NCI-H510A (cell line): ENCODE measurements at places on chromosomes 5 and 9.

GRCh38 chr9:124132671-124133147 lies 121.1 kb downstream of the LHX2 start:
- DNase-seq, result no peak

- no peak for DNase-seq
These were observed 151.6 kb downstream of the MACIR start for GRCh38 chr5:103410172-103410571.

GRCh38 chr5:64707191-64707590 lies 16.9 kb downstream of the SHISAL2B start:
- DNase-seq, result no peak

- no peak for DNase-seq
These were observed 559 bp downstream of the SLC38A9 start for GRCh38 chr5:55711507-55712022.

- DNase-seq, result no peak
These were observed 122.6 kb upstream of the KLF4 start for GRCh38 chr9:107612136-107612535.

- no peak for DNase-seq
These were observed 405.9 kb upstream of the DAP start for GRCh38 chr5:11166923-11167322.

- no peak for DNase-seq
These were observed 181.5 kb upstream of the PIK3R1 start for GRCh38 chr5:68033961-68034571.

- DNase-seq, result no peak
These were observed 746.7 kb upstream of the TYRP1 start for GRCh38 chr9:11946531-11946930.

DNA sequence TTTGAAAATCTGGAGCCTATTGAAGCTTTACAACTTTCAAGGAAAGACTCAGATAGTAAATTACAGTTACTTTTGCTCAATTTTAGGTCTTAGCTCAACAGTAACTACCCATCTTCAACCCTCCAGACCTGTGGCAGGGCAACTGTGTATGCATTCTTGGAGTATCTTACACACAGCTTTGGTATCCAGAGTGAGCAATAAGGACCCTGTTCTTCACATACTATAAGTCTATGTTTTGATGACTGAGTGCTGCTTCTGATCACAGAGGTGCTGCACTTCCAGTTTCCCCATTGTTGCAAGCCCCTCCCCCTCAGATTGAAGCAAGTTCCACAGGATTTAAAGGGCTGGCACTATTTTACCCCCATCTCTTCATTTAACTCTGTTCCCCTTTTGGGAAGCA lies 737.4 kb upstream of the GRAMD2B start:
- DNase-seq, result no peak

- no peak for DNase-seq
These were observed 35.7 kb downstream of the NACC2 start for GRCh38 chr9:136059321-136059791.

- DNase-seq, result no peak
These were observed 24.2 kb downstream of the STC2 start for GRCh38 chr5:173303878-173304590.

DNA sequence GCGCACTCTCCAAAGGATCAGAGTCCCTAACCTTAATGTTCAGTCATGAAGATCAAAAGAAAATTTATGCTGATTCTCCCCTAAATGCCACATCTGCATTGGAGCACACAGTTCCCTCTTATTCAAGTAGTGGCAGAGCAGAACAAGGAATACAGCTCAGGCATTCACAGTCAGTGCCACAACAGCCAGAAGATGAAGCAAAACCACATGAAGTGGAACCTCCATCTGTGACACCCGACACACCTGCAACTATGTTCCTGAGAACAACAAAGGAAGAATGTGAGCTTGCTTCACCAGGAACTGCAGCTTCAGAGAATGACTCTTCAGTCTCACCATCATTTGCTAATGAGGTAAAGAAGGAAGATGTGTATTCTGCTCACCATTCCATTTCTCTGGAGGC lies 40.0 kb downstream of the CMYA5 start:
- DNase-seq, result no peak

DNA sequence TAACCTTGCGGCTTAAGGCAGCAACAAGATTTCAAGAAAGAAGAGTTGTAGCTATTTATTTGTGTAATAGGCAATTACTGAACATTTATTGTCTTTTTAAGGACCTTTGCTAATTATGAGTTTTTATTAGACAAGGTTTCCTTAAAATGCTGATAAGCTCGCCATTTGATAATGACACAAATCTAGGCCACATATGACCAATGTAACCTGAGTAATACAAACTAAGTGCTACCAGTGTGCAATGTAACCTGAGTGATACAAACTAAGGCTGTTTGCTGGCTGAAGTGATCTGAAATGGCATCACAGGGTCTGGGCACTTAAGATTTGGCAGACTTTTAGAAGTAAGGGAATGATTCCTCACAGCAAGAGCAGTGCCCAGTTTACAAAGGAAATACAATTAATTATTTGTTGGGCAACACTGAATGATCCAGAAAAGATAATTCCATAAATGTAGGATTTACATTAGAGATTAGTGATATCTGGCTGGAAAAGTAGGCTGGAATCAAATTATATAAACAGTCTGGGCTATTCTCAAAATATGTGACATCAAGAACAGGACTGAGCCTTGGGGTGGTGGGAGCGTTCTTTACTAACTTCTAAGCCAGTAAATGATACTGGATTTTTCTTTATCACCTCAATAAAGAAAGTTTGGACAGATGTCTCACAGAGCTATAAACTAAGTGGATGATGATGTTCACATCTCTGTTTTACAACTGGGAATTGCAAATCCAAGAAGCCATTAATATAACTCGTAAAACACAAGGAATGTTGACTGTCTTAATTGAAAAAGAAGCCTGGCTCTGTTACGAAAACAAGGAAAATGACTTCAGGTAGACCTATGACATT lies 54.8 kb downstream of the MRPS27 start:
- no peak for DNase-seq

DNA sequence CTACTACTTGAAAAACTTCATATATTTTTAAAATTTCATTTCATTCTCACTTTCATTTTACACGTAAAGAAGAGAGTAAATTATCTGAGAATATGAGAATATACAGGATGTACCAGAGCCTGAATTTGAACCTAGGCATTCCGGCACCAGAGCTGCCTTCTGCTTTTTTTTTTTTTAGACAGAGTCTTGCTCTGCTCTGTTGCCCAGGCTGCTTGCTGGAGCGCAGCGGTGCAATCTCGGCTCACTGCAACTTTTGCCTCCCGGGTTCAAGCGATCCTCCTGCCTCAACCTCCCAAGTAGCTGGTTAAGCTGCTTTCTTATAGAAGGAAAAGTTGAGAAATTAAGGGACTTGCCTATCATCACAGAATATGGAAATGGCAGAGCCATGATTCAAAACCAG lies 540.1 kb downstream of the EBF1 start:
- no peak for DNase-seq

GRCh38 chr5:31268256-31268655 lies 74.8 kb downstream of the CDH6 start:
- no peak for DNase-seq

DNA sequence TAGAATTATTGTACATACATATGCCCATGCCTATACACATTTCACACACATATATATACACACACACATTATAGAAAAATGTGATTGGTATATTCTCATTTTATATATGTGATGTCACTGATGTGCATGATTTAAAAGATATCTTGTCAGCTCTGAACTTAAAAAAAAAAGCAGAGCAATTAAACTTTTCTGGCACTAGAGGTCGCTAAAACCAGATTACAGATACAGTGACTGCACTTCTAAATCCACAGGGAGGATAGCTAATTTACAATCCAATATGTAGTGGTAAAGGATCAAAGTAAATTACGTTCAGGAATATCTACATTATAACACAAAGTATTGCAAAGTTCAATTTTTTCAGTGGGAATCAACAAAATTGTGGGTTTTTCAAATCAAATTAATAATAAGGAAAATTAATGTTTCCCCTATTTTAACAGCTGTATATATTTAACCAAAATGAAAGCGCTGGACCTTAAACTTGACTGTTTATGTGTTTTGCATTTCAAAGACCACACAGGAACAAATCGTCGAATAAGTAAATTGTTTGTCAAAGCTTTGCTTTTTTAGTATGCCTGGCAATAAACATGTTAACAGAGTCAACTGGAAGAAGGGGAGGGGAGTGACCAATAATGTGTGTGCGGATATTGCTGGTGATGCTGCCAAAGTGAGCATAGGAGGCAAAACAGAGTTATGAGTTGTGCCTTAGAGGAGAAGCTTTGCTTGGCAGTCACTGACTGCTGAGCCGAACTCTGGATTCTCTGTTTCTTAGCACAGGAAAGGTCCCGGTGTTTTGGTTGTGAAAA lies 1201.4 kb upstream of the C9orf72 start:
- DNase-seq, result no peak

GRCh38 chr5:53642061-53642460 lies 81.6 kb downstream of the NDUFS4 start:
- DNase-seq, result no peak

- DNase-seq, result no peak
These were observed 313.0 kb downstream of the CETN3 start for GRCh38 chr5:90096415-90097081.

- DNase-seq, result no peak
These were observed 38.7 kb upstream of the CDKN2AIPNL start for GRCh38 chr5:134450374-134450773.

- DNase-seq, result no peak
These were observed 720 bp downstream of the TUSC1 start for GRCh38 chr9:25677301-25678146.

DNA sequence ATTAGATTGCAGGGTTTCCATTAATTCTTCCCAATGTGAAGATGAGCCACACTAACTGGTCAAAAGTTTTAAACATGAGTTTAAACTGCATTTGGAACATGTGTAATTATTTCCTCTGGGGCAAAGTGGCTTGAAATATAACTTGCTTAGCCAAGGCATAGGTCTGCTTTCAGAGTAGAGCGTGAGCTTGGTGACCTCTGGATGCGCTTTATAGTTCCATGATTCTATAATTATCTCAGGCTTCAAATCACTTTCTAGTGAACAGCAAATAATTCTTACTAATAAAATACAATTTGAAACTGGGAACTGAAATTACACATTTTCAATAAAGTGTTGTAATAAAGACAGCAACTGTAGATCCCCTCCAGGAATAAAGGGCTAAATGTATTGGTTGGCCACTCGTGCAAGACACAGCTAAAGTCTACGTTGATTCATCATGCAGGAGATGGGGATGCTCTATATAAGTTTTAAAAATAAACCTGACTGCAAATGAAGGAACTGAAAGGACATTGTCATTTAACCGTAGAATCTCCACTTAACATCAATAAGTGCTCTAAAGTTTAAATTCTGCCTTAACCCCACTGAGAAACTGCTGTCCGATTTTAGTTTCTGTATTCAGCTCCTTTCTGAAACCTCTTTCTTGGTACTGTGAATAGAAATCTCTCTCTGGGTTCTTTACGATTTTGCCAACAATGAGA lies 460.0 kb downstream of the PSAT1 start:
- DNase-seq, result no peak

DNA sequence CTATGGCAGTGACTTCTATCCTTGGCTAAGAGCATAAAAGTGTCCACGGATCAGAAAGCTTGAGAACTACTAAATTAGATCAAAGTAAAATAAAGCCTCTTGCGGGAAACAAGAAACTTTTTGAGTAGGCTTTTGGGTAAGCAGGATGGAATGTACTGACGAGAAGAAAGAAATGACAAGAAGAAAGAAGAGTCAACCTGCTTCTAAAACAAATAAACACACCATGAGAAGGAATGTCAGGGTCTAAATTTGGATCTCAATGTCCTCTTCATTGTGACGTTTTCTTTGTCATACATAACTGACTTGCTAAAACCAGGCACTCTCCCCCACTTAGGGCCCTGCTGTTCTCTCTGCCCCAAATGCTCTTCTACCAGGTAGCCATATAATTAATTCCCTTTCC lies 290.1 kb upstream of the PTGER4 start:
- no peak for DNase-seq

- DNase-seq, result no peak
These were observed 222.5 kb upstream of the IL12B start for GRCh38 chr5:159552751-159553150.

GRCh38 chr9:129069862-129070641 lies 10.9 kb upstream of the DOLPP1 start:
- no peak for DNase-seq

- no peak for DNase-seq
These were observed 165.8 kb upstream of the MAP3K1 start for GRCh38 chr5:56649569-56649968.

DNA sequence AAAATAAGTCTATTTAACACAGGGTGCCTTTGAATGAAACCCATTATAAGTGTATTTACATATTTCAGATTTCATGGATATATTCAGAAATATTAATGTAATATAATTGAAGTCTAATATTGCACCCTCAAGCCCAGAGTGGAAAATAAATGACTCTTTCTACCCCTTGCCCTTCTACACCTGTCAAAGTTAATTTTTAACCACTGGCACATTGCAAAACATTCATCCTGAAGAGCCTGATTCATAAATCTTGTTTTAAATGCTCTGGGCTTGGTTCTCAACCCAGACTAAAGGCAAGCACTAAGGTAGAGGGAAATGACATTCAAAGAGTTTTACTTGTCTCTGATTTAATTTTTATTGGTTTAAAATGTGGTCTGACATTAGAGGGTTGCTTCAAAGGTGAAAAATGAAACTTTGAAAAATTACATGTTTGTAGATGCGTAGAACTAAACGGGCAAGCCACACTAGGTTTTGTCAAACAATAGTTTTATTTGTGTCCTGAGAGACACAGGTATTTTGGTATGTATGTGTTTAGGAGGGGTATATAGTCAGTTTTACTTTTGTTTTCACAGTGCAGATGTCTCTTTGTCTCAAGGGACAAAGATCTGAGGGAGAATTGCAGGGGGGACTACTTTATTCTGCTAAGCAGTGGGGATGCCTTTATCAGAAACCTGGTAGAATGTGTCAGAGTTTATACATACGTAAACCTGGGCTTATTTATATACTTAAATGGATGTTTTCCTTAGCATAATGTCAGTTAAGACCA lies 69.7 kb downstream of the PIK3R1 start:
- DNase-seq, result no peak

- DNase-seq, result no peak
These were observed 1829.9 kb downstream of the EFNA5 start for GRCh38 chr5:105840800-105841199.

DNA sequence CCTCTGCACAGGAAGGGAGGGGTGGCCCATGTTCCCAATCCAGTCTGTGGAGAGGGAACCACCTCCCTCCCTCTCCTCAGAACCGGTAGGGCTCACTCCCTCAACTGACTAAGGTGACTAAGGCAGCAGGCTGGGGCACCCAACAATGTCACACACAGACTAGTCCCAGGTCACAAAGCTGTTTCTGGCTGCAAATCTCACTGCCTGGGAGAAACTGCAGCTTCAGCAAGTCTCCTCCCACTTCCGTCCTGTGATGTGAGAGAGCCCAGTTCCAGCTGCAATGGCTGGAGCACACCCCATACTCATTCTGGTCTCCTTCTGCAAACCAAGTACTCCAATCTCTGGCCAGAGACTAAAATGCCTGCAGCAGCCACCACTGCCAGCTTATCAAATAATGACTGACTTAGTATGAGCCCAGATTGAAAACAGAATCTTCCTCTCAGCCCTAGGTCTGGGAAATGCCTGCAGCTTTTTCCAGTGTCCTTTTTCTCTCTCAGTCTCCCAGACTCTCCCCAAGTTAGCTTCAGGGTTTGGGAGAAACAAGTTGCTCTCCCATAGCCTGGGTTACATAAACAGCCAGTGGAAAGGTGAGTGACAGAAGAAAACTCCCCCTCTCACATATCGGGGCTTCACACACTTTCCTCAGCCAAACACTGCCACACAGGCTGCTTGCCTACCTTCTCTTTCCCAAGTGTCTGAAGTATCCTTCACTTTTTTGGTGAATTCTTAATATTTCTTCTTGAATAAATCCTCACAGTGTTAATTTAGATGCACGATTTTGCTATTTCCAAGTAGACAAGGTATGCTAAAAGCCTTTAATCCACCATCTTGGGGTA lies 247.4 kb upstream of the RASA1 start:
- DNase-seq, result no peak
